HFFc6 (cell line): ENCODE measurements at places on chromosomes 1 and 21. TPM values are rescaled to one million over a fixed set of nuclear protein-coding genes. Genes with fewer than 3 reads are reported as not detected.
A peak's percentile ranks its signal among the peaks of the same experiment; 100 is the strongest.

The SMIM1 gene
- total RNA-seq = 0.38 to 1.7 TPM (median 1.4 TPM) in 3 replicates

The TMEM61 gene
- total RNA-seq = not detected in 3 replicates

- no peak overlapping the region for H3K27ac ChIP-seq
- no peak overlapping the region for H3K4me3 ChIP-seq
- H3K4me1 ChIP-seq = no peaks in the 10 kb centered on the region
- DNase-seq = no peak
- H3K27me3 ChIP-seq = peaks cover 2% of the 10 kb centered on the region; the same call in 1 of the 2 replicates
Observed at GRCh38 chr1:56758135-56758534, 61.1 kb downstream of the FYB2 start.

- H3K27ac ChIP-seq = peak overlapping the region; percentile 95
- DNase-seq = no peak
- H3K4me1 ChIP-seq = peaks cover 91% of the 10 kb centered on the region
- no peak overlapping the region for H3K4me3 ChIP-seq
Observed at GRCh38 chr1:55720261-55720660, 505.1 kb upstream of the USP24 start.
